ENCODE measurements at places on chromosomes 11 and 22.

GRCh38 chr22:46517255-46517761 is 20.1 kb downstream of the CELSR1 start:
- DNase-seq = no peak

DNA sequence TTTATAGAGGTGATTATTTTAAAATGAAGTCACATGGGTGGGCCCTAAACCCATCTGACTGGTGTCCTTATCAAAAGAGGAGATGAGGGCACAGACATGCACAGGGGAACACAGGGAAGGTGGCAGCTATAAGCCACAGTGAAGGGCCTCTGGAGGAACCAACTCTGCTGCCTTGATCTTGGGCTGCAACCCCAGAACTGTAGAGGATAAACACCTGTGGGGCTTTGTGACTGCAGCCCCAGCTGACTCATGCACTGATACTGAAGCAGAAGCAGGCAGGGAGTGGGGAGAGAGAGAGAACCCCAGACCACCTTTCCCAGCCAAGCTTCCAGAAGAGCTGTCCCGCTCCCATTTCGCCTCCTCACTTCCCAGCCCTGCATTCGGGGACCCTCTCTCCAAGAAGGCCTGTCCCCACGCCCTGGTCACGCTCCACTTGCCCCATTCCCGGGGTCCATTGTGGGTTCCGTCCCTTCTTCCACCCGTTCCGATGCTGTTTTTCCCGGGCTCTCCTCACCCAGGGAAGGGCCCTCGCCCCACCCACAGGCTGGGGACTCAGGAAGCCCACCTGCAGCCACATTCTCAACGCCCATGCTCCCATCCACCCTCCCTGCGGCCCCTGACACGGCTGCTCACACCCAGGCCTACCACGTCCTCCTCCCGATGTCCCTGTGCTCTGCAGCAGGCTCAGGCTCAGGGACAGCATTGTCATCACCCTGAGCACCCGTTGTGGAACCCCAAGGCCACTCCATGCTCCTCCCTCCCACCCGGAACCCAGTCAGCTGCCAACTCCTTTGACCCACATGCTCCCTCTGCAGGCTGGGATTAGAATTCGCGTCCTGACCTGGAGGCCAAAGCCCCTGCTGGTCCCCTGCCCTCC is 90.8 kb upstream of the SHANK2 start:
- no peak for DNase-seq

GRCh38 chr11:115060840-115061239 is 382.5 kb downstream of the NXPE2 start:
- no peak for DNase-seq

GRCh38 chr11:29452146-29452545 is 564.7 kb downstream of the KCNA4 start:
- DNase-seq = no peak
